ENCODE measurements at places on chromosomes 5 and 9.

GRCh38 chr9:86902991-86903733 is 44.1 kb downstream of the GAS1 start:
- DNase-seq: peak; percentile 68

DNA sequence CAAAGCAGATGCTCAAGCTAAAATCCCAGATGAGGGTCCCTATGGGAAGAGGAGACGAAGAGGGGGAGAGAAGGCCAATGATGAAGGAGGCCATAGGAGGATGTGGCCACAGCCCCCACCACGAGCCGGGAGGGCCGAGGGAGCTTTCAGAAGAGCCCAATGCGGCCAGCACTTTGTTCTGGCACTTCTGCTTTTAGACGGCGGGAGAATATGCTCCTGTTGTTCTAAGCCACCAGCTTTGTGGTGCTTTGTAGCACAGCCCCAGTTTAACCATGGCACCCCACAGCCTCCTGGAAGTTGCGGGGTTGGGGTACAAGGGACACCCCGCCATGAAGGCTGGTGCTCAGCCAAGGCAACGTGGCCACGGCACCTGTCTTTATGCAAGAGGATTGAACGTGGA is 33.4 kb downstream of the LPCAT1 start:
- no peak for DNase-seq

DNA sequence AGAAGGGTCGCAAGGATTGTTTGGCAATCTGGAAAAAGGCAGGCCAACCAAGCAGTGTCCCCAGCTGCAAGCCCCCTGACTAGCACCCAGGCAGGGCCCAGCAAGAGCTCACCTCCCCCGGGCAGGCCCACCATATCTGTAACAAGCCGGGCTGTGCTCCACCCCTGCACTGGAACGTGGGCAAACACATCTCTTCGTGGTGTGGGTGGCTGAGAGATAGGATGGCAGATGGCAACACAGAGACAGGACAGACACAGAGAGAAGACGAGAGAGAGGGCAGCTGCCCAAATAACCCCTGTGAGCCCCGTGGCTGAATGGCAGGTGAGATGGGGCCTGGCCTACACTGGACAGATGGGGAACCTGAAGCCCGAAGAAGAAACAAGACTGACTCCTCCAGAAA is 9.4 kb downstream of the BBLN start:
- DNase-seq: no peak

GRCh38 chr5:167555565-167556166 is 735.8 kb upstream of the WWC1 start:
- no peak for DNase-seq

- DNase-seq: no peak
Observed at GRCh38 chr9:14311171-14311949, 2.6 kb downstream of the NFIB start.

- no peak for DNase-seq
Observed at GRCh38 chr5:156400231-156400986, 73.4 kb downstream of the SGCD start.

GRCh38 chr5:128199611-128200010 is 116.0 kb downstream of the SLC12A2 start:
- no peak for DNase-seq

- DNase-seq: no peak
Observed at GRCh38 chr5:64771736-64772135, 3.0 kb downstream of the CWC27 start.

DNA sequence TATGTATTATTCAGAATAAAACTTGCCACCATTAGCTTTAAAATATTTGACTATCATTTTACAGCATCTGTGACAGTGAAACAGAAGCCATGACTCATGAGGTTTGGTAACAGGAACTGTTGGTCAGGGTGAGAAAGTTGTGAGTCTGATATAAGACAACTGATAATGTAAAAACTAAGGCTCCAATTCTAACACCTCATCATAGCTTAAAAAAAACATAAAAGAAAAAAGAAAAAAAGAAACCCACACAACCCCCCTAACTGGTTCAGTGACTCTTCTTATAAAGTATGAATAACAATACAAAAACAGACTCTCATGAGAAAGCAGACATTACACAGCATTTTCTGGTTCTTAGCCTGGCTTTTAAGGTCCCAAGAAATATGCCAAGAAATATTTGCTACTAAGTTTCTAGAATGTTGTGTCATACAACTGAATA is 85.8 kb downstream of the MRPS27 start:
- no peak for DNase-seq

GRCh38 chr5:78750281-78750680 is 101.7 kb upstream of the LHFPL2 start:
- no peak for DNase-seq

- no peak for DNase-seq
Observed at GRCh38 chr9:113293285-113293878, 9.8 kb downstream of the RNF183 start.

GRCh38 chr5:146027751-146028150 is 77.6 kb downstream of the PLAC8L1 start:
- DNase-seq: peak; percentile 15
